Activated T-helper 9 cell treated with anti-CD3 and anti-CD28 coated beads, Interleukin-2, amount 50 U/mL, for 16 hours (primary cell): ENCODE measurements at places on chromosomes 2 and 18.

GRCh38 chr18:22173928-22174301 lies 4.5 kb downstream of the GATA6 start:
- DNase-seq: no peak

DNA sequence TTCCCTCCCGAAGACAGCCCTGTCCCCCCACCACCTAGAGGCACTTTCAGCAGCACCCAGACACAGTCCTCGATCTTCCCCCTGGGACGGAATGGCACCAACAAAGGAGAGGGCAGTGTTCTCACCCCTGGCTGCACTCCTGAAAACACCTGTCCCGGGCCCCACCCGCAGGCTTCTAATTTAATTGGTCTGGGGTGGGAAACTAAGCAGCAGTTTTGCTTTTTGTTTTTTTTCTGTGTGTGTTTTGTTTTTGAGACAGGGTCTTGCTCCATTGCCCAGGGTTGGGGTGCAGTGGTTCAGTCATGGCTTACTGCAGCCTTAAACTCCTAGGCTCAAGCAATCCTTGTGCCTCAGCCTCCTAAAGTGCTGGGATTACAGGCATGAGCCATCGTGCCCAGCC lies 38.4 kb upstream of the REL start:
- DNase-seq: no peak

- DNase-seq: no peak
Observed at GRCh38 chr2:42071791-42072190, 24.0 kb downstream of the PKDCC start.

DNA sequence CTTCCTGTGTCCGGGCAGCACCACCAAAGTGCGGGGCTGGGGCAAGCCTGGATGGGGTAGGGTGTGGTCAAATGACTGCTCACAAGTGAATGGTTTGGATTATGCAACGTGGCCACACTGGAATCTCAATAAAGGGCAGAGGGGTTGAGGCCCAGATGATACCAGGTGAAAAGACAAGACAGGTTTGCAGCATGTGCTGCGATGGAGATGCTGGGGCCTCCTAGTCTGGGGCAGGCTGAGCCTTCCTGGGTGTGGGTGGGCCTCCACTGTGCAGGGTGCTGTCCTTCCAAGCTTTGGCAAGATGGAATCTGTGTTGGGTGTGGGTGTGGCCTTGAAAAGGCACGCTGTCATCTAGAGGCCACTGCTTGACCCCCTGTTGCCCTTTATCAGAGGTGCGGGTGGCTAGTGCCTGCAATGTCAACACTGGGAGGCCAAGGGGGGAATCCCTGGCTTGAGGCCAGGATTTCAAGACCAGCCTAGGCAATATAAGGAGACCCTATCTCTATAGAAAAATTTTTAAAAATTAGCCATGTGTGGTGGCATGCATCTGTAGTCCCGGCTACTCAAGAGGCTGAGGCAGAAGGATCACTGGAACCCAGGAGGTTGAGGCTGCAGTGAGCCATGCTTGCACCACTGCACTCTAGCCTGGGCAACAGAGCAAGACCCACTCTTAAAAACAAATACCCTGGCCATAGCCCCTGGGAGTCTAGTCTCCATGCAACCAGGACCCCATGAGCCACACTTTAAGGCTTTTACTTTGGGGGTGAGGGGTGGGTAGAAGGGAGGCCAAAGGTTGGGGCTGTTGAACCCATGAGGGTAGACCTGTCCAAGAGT lies 13.8 kb downstream of the RRM2 start:
- no peak for DNase-seq

GRCh38 chr18:51568151-51568550 lies 370.7 kb upstream of the MEX3C start:
- DNase-seq: no peak
